ENCODE measurements at places on chromosomes 13 and 19.

GRCh38 chr13:65260946-65261891 lies 1968.9 kb downstream of the PCDH9 start:
- no peak for DNase-seq

DNA sequence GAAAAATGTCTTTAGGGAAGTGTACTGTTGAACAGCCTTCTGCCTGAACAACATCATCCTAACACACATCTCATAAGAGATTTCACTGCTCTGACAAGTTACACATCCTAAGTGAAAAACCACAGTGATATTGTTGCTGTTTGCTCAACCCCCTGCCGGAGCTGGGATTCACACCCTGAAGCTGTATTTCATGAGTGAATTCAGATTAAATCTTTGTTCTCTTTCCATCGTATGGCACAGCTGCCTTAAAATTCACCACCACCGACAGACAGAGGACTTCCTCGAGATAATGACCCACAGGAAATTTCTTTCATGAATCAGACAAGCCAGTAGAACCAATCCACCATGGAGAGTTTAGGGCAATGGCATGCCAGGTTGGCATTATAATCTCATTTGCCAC lies 280.8 kb downstream of the DCT start:
- no peak for DNase-seq

GRCh38 chr19:35725216-35725861 lies 7.5 kb downstream of the KMT2B start:
- DNase-seq, result no peak

DNA sequence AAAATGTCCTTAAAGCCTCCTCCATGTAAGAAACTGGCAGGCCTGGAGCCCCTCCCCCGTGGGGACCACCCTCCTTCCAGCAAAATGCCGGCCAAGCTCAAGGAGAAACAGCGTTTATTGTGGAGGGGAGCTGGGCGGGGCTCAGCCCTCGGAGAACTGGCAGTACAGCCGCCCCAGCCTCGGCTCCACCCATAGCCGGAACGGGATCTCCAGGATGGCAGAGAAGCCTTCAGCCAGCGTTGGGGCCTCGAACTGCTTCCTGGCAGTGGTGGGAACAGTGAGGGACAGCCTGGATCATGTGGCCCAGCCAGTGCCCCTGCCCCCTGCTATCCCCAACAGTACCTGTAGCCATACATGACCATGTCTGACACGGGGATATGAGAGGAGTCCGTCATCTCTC lies 6.3 kb downstream of the PNKP start:
- DNase-seq, result no peak

GRCh38 chr19:4369109-4369887 lies 25.9 kb downstream of the MPND start:
- DNase-seq, result no peak

DNA sequence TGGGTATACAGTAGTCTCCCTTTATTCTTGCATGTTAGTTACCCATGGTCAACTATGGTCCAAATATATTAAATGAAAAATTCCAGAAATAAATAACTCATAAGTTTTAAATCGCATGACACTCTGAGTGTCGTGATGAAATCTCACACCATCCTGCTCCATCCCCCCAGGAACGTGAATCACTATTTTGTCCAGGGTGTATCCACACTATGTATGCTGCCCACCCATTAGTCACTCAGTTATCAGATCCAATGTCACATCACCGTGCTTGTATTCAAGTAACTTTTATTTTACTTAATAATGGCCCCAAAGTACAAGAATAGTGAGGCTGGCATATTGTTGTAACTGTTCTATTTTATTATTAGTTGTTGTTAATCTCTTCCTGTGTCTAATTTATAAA lies 115.8 kb upstream of the SERP2 start:
- no peak for DNase-seq

- no peak for DNase-seq
Observed at GRCh38 chr13:37700887-37701286, 102.3 kb upstream of the POSTN start.

GRCh38 chr13:113150550-113151365 lies 7.7 kb upstream of the PROZ start:
- no peak for DNase-seq

All from NCI-H524 treated with DMSO at 0.1 percent for 48 hours (cell line).